ENCODE measurements at places on chromosomes 11 and 22.
A peak's percentile ranks its signal among the peaks of the same experiment; 100 is the strongest.

DNA sequence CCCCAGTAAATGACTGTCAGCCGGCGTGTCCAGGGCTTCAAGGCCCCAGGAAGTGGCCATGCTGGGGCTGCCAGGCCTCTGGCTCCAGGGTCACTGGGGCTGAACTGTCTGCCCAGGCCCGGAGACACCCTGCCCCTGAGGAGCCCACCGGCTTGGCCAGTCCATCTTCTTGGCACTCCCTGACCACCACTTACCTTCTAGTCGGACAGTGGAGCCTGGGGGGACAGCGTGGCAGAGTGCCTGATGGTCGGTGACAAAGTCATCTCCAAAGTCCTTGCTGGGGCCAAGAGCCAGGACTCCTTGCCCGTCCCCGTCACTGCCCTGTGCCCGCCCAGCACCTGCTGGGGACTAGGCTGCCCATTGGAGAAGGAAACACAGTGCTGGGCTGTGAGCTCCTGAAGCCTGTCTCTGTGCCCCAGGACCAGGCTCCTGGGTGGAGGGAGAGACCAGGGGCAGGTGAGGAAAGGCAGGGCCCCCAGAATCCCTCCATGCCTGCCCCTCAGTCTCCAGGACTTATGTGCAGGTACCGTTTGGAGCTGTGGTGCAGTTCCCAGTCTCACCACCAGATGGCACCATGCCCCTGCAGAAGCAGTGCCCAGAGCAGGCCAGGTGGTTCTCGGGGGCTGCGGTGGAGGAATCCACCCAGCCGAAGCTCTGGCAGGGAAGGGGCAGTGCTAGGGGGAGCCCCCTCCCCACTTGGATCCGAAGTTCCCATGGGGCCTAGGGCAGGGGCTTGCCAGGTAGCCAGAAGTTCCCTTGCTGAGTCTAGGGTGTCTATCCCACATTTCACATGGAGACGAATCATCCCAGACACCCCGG lies 6.0 kb upstream of the CCDC188 start:
- DNase-seq: peak; percentile 87

DNA sequence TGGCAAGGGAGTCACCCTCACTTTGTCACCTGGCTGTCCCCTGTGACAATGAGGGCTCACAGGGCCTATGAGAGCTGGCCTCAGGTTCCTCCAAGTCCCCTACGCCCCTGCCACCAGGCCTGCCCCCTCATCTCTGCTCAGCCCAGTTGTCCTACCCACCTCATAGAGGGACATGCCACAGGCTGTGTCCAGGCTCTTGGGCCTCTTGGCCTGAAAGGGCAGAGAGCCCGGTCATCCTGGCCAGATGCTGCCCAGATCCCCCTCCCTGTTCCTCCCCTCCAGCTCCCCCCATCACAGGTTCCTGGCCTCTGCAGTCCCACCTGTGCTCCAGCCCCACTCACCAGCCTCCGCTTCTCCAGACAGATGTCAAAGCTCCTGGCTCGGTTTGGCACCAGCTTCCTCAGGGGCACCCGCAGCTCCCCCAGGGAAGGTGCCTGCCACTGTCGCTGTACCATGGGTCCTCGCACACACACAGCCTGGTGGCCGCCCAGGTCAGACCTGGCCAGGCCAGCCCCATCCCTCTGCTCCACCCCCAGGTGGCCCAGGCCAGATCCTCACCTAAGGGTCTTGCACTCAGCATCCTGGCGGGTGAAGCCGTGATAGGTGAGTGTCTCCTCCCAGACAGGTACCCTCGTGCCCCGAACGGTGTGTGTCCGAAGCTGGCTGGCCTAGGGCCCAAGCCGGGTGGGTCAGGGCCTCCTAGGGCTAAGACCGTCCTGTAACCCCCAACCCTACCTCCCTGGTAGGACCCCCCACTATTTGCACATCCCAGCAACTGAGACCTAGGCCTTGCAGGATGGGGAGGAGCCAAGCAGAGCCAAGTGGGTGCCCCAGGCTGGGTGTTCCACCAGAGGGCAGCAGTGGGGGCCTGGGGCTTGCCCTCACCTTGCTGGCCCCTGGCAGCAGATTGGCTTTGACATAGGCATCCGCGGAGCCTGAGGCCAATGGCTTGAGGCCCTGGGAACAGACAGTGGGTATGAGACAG lies 8.3 kb downstream of the NDUFV1 start:
- peak; percentile 73 for DNase-seq

DNA sequence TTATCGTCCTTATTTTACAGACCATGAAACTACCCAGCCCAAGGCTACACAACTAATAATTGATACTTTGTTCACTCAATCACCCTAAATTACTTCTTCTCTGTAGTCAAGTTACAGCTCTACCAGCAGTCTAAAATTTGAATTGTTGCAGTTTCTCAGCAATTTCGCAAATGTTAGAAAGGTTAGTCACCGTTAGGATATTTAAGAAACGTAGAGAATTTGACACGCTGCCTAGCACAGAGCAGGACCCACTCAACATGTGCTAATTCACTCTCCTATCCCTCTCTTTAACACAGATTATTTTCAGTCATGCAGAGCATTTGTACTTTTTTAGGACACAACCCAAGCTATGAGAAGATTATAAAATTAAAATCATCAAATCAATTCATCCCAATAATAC lies 771.1 kb upstream of the LUZP2 start:
- no peak for DNase-seq

GRCh38 chr11:71255800-71256479 lies 3.6 kb upstream of the SHANK2 start:
- no peak for DNase-seq

DNA sequence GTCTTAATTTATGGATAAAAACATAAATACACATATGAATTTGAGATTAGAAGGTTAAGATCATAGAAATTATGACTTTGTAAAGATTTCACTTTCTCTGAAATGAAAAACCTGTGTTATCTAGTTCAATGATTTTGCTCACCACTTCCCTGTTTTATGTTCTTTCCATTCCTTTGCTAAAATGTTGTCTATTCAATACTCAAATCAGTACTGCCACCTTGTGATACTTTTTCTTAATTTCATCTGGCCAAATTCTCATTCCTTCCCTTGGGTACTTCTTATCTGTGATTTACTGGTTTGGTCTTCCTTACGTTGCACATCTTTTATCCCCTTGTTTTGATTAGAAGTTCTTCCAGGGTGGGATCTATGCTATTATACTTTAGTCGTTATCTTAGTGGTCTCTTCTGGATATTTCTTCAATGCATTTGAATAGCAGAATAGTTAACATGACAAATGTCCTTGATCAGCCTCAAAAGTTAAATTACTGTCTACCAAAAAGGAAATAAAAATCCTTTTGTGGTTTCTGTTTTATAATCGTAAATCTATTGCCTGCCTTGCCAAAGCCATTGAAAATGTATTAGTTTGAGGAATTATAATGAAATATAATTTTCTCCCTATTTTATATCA lies 197.0 kb downstream of the PGR start:
- no peak for DNase-seq

DNA sequence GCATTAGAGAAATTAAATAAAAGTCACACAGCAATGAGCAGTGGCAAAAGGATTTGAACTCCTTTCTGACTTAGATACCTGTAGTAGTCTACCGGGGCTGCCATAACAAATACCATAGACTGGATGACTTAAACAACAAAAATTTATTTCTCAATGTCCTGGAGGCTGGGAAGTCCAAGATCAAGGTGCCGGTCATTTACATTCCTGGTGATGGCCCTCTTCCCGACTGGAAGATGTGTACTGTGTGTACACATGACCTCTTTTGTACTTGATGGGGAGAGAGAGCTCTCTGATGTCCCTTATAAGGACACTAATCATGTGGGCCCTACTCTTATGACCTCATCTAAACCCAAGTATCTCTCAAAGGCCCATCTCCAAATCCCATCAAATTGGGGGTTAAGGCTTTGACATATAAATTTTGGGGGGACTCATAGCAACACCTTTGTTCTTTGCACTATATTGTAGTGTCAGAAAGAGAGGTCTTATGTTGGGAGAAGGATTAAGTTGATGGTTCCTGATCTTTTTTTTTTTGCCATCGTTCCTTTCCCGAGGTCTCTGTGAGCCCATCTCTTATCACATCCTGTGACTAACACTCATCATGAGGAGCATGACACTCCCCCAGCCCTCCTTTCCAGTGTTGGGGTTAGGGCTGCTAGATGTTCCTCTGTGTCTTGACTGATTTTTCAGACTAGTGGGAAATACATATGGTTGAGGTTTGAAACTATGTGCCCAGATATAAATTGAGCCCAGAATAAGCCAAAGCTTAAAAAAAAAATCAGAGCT lies 104.3 kb downstream of the TRAF6 start:
- DNase-seq: no peak

GRCh38 chr22:20398420-20398819 lies 4.5 kb downstream of the ZNF74 start:
- DNase-seq: no peak

DNA sequence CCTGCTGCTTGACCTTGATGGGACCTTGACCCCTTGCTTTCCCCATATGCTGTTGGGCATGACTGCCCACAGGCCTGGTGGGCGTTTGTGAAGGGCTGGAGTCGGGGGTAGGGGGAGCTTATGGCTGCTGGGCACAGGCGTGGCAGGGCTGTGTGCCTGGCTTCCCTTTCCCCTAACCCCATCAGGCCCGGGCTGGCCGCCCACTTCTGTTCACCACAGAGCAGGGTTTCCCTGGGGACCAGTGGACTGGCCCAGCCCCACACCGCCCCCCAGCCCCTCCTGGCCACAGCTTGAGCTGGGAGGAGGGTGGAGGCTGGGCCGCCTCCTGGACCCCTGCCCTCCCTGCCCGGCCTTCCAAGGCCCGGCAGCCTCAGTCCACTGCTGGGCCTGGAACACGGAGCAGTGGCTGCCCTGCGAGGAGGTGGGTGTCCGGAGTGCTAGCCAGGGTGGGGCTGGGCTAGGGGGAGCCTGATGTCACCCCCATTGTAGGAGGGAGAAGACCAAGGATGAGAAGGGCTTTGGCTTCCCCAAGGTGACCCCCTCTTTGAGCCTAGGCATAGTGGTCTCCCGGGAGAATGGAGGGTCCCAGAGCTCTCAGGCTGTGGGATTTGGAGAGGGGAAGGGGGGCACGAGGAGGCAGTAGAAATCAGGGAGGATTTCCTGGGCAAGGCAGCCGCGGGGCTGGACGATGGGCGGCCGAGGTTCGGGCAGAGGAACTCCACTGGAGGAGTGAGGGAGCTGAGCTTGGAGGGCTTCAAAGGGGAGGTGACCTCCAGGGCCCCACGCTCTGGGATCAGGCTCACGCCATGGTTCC lies at the start of gene AIFM3:
TSS of gene AIFM3 (plus strand) at position 373 of the 814 bp plus-strand sequence. CDS start 690 bp downstream, outside the sequence.
- no peak for DNase-seq

All from BE2C (cell line).